ENCODE measurements at places on chromosomes 12 and 14.

GRCh38 chr12:104012331-104012730 is 37.7 kb downstream of the GLT8D2 start:
- no peak for DNase-seq

DNA sequence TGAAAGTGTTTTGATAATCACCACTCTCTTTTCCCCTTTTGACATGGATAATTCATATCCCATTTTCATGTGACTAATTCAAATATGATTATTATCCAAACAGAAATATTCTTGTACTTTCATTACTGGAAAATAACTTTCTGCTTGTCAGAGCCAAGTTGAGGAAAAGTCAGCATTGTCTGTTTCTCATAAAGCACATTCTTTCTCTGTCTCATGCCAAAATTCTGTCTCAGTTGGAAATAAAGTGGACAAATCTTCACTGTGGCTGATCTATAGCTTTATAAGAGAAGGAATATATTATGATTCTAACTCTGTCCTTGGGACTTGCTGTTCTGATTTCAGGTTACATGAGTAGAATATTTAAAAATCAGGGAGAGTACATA is 22.7 kb upstream of the PRICKLE1 start:
- DNase-seq: no peak

DNA sequence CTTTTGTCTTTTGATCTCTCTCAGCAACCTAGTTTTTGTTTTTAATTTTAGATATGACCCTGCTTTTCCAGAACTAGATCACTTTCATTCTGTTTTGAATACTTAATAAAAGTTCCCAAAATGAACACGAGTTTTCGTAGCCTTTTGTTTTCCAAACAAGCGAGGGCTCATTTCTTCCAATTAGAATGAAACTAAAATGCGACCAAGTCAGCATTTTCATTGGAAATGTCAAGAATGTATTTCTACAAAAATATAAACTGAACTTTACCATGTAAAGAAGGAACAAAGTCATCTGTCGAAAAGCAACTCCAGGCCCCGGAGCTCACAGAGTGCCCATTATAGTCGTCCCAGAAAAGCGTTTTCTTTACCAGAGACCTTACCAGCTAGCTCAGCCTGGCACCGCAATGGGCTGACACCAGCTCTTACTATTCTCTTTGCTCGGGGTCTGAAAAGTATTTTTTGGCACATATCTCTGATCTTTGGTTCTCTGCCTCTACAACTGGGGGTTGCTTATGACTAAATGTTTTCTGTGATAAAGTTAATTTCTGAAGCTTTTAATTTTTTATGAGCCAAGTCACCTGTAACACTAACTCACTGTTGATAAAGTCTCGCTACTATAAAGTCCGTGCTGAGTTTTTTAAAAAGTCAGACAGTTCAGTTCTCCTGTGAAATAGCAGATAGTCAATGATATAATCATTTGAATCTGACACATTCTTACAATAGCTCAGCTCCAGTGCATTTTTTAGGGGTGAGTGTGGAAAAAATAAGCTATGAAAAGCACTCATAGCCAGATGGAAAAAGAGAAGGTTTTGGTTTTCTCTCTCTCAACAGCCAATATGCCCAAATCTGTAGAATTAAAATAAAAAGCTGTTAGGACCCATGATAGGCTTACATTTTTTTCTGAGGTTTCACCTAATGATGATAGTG is 43.4 kb downstream of the SAMD4A start:
- no peak for DNase-seq

DNA sequence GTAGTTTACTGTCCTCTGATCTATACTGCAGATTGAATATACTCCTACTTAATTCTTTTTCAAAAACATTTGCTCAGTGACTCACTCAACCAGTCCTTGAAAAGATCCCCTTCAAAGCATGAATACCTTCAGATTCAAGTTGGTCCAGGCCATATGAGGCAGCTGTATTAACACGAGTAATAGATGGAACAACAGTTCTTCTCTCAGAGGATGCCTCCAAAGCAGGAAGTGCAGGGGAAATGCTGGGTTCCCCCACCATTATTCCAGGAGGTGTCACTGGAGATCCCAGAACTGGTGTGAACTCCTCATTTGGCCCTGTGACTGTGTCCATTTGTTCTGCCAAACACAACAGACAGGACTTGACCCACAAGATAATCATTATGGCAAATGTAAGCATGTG is 20.6 kb downstream of the ARMH4 start:
- DNase-seq: no peak

DNA sequence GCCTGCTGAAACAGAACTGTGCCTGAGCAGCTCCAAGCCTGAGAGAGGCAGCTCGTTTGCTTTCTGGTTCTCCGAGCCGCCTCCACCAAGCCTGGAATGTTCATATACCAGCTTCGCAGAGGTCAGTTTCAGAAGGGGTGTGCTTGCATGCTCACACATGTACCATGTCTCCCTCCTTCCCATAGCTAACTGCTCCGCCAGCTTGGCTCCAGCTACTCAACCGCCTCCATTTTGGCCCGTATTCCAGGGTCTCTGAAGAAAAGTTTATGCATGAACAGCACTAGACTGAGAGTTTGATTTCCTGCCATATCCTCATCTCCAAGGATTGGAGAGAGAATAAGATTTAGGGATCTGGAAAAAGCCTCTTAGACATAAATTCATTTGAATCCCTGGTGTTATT is 103.7 kb downstream of the SMOC1 start:
- DNase-seq: peak; percentile 55

DNA sequence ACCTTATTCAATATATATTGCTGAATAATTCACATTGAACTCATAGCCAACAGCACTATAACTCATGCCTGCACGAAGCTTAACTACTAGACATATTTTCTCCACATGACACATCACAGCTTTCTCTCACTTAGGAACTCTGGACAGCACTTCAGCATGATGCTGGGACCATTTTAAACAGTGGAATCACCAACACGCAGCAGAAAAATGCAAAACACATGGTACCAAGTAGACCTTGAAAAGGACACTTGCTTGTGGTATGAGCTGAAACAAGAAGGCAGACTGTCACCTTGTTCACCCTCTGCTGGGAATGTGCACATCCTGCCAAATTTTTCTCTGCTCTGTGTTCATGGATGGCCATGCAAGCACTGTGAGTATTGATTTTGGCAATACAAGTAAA is 34.8 kb upstream of the CD9 start:
- DNase-seq: no peak

- DNase-seq: no peak
Observed at GRCh38 chr12:56162468-56163290, 4.5 kb downstream of the MYL6 start.

GRCh38 chr12:50918584-50919316 is 33.6 kb upstream of the HIGD1C start:
- no peak for DNase-seq

DNA sequence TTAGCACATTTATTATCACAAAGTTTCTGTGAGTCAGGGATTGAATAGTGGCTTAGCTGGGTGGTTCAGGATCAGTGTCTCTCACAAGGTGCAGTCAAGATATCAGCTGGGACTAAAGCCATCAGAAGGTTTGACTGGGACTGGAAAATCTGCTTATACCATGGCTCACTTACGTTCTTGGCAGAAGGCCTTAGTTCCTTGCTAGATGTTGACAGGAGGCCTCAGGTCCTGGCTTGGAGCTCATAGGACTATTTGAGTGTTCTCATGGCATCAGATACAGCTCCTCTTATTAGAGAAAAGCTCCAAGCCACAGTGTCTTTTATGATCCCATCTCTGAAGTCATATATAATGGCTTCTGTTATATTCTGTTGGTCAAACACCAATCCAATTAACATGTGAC is 127.3 kb downstream of the SLC6A15 start:
- no peak for DNase-seq

DNA sequence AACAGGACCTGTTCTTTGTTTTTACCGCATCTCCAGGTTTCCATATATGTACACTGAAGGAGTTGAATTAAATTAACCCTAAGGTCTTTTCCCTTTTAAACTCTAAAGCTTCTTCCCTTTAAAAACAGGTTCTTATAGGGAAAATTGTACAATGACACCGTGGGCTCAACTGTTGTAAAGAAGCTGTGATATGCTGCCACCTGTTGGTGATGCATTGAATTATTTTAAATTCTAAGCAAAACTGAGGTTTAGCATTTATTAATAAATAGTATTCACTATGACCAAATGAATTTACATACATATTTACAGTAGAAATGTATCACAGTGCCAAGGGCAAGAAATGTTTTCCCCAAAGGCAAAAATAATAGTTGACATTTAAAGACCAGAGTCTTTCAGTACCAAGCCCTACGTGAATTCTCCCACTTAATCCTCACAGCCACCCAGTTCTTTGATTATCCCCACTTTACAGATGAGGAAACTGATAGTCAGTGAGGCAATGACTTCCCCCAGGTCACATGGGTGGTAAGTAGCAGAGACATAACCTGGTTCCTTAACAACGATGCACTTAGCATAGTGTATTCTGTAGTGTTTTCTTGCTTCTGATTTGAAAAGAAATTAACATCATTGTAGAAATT is 35.7 kb upstream of the TMEM263 start:
- no peak for DNase-seq
